ENCODE measurements at places on chromosomes 3 and 15.

- DNase-seq, result no peak
These were observed 739.6 kb downstream of the NAALADL2 start for GRCh38 chr3:175598740-175599139.

DNA sequence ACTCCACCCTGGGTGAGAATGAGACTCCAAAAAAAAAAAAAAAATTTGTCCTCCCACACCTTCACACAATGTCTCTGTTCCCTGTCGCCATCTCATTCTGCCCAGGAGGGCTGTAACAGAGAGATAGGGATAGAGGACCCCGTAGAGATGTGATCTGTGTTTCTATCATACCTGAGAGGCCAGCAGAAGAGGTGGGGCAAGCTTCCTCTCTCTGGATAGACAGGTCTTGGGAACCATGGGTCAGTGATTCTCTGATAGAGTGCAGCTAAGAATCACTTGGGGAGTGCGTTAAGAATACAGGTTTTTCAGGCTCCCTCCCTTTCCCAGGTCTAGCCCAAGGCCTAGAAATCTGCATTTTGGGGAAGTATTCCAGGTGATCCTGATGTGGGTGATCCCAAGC, 8.3 kb downstream of the CA12 start:
- DNase-seq, result no peak

DNA sequence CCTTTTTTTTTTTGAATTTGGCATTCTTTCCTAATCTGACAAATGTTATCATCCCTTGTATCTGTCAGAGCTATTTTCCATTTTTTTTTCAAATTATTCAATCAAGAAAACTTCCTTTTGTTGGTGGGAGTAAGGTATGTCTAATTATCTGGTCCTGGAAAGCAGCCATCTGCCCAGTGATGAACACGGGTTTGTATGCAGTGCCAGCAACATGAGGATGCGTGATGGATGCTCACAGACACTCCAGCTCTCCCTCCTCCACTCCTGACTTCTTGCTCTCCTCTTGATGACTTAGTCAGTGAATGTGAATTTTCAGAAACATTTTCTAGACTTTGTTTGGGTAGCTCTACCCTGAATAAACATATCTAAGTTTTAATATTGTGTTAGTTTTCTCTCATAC, 79.2 kb downstream of the IL1RAP start:
- DNase-seq, result no peak

- DNase-seq, result no peak
These were observed 40.8 kb upstream of the ST3GAL6 start for GRCh38 chr3:98722389-98722788.

- DNase-seq, result no peak
These were observed 322.2 kb upstream of the SATB1 start for GRCh38 chr3:18747383-18747782.

DNA sequence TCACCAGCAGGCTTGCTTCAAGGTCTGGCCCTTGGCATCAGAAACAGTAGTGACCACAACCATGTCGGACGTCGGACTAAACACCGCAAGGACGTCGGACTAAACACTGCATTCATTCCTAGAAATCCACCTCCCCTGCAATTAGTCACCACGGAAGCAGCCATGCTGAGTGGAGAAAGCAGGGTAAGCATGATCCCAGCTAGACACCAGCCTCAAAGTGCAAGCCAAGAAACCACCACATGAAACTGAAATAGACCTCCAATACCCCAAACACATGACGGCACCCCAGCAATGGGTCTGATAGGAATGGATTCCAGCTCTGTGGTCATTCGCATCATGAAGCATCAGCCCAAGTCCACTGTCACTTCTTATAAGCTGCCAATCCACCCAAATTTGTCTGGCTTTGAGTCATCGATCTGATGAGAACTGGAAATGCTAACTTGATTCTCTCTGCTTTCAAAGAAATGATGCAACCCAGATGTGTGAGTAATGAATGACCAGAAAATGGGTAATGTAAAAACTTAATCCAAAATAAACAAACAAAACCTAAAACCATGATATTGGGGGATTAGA, 348.3 kb upstream of the TMCO5A start:
- no peak for DNase-seq

- DNase-seq, result no peak
These were observed 232.9 kb upstream of the RGMA start for GRCh38 chr15:93321881-93322282.
